ENCODE measurements at places on chromosomes 16 and 17. TPM values are rescaled to one million over a fixed set of nuclear protein-coding genes. Genes with fewer than 3 reads are reported as not detected.

The TVP23B gene
- 58.4 TPM for total RNA-seq

The NTN1 gene
- 0.12 TPM for total RNA-seq

The PPY gene
- total RNA-seq, result not detected

The TBC1D3 gene
- total RNA-seq, result not detected

The SLC12A4 gene
- 82.6 TPM for total RNA-seq

The PMFBP1 gene
- total RNA-seq, result 0.43 TPM

The HSF5 gene
- total RNA-seq, result not detected

The TUFM gene
- total RNA-seq, result 144 TPM

The KCNAB3 gene
- 0.12 TPM for total RNA-seq

The MPHOSPH6 gene
- total RNA-seq, result 18.9 TPM

The TBX6 gene
- total RNA-seq, result 2.0 TPM

The PIRT gene
- 2.2 TPM for total RNA-seq

The TPSAB1 gene
- total RNA-seq, result 0.46 TPM

The KRTAP2-1 gene
- total RNA-seq, result not detected

The CALB2 gene
- total RNA-seq, result 24.4 TPM

The GNG13 gene
- total RNA-seq, result not detected

The RND2 gene
- 2.5 TPM for total RNA-seq

The MYH1 gene
- total RNA-seq, result not detected

The ATAD5 gene
- total RNA-seq, result 0.63 TPM

The KLHL10 gene
- total RNA-seq, result not detected

The MYO15A gene
- total RNA-seq, result 0.91 TPM

The SLC5A11 gene
- not detected for total RNA-seq

The CD300H gene
- not detected for total RNA-seq

The TTYH2 gene
- 5.3 TPM for total RNA-seq

The SLC4A1 gene
- 0.15 TPM for total RNA-seq

The EME1 gene
- total RNA-seq, result 0.78 TPM

The CCL4L2 gene
- 0.95 TPM for total RNA-seq

The MED13 gene
- total RNA-seq, result 62.3 TPM

The GAST gene
- total RNA-seq, result not detected

The GFAP gene
- 1.1 TPM for total RNA-seq

The G6PC3 gene
- total RNA-seq, result 91.6 TPM

The SCPEP1 gene
- total RNA-seq, result 267 TPM

The SYNGR3 gene
- 0.54 TPM for total RNA-seq

The TNFRSF17 gene
- not detected for total RNA-seq

The PRR15L gene
- total RNA-seq, result not detected

The SUMO2 gene
- total RNA-seq, result 164 TPM

The PRKCA gene
- 48.1 TPM for total RNA-seq

The USP36 gene
- total RNA-seq, result 15.7 TPM

The ABI3 gene
- total RNA-seq, result 17.6 TPM

The ATP1B2 gene
- total RNA-seq, result 17.5 TPM

The NMRAL1 gene
- total RNA-seq, result 91.1 TPM

The FKBP10 gene
- total RNA-seq, result 122 TPM
